ENCODE measurements at places on chromosomes 4 and X.

DNA sequence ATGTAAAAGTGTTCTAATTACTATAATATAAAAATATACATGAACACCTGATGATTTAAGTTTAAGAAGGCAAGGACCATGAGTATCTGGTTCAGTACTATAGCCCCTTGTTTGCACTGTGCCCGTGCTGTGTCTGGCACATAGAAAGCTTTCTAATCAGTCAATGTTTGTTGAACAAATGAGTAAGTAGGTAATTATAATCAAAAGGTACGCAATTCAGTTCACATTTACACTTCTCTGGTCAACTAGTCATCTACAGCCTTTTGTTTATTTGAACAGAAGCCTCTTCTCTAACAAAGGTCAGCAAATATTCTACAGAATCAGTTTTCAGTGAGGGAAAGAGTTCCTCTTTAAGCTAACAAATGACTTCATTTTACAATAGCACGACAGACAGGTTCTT is 523.3 kb downstream of the SMARCA1 start:
- DNase-seq = no peak

DNA sequence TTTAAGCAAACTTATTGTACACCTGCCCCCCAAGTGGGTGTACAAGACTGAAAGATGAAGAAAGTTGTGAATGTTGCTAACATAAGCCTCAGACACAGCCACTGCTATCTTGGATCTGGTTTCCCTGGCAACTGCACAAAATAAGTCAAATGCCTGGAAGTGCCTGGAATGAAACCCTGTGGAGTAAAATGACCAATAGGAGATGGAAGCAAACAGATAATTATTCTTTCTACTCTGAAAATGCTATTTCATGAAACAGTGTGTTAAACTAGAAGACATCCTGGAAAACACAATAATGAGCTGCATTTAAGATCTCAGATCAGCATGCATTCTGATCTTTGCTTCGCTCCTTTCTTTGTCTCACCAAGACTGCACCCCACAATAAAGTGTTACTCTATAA is 1016.0 kb downstream of the ARAP2 start:
- no peak for DNase-seq

- DNase-seq = no peak
Measured at GRCh38 chrX:25389266-25389665, 373.5 kb upstream of the ARX start.

DNA sequence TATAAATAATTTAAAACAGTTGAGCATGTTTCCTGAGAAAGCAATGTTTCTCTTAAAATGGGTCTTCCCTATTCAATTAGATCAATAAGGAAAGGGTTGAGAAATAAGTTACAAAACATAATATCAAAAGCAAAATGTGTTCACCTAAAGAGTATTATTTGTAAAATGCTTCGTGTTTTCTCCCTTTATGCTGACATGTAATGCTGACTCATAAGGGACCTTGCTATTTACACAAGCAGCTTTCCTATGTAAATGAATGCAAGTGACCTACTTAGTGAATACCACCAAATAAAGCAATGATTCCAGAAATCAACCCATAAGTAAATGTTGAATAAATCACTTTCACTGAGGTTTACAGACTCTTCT is 91.5 kb downstream of the ELOVL6 start:
- DNase-seq = peak; percentile 62

DNA sequence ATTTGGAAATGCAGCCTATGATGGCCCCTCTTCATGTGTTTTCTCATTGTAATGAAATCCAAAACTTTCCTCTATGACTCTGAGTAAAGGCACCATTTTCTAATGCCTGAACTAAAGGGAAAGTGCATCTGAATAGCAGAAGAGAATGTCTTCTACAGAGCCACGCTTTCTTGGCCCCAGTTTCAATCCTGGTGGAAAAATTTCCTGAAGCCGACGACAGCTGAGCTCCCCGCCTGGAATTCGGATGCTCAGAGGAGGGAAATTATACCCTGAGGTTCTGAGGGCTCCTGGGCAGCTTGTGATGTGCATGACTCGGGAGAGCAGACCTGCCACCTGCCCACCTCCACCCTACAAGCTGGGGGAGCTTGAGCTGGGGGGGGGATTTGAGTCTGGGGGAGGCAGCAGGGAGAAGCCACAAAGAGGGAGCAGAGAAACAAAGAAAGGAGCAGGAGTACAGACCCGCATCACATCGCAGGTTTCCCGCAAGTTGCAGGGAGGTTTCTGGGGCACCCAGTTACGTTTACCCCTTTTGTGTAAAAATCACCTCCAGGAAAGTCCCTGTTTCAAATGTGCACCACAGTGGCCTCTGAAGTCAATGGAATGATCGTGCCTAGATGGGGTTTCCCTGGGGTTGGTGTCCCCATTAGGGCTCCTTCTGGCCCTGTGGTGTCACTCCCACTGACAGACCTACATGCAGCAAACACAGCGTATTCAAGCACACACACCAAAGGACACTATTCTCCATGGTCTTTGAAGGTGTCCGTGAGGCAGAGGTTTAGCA is 145.6 kb upstream of the RBPJ start:
- peak; percentile 13 for DNase-seq

DNA sequence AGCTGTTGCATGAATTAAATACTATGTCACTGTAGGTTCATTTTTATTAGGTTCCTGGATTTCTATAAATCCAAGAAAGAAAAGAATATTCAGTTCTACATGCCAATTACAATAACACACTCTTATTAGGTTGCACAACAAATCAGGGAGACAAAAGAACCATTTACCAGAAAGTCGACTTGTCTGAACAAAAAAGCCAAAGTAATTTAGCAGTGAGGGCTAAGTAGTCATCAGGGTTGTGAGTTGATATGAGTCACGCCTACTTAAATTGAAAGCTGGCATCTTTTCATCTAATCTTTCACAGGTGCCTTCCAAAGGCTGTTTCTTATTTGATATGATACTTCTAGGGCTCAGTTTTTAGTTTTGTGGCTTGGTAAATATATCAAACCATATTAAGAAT is 25.4 kb upstream of the GNRHR start:
- no peak for DNase-seq

DNA sequence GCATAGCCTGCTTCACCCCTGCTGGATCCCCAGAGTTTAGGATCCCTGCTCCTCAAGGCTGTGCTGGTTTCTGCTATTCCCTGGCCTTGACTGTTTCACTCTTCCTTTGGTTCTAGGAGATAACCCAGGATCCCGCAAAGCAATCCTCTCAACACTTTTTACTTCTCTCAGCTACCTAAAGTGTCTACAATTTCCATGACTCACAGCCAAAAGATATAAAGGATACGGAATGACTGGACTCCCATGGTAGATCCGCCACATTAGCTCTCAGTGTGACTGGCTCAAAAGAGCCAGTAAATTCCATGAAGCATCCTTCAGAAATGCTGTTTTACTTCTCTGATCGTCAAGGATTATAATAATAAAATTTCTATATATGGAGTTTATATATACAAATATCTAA is 66.3 kb upstream of the TMEM164 start:
- DNase-seq = no peak

- no peak for DNase-seq
Measured at GRCh38 chrX:148825696-148826095, 325.3 kb downstream of the AFF2 start.

- DNase-seq = no peak
Measured at GRCh38 chr4:77430847-77431246, 174.8 kb upstream of the CXCL13 start.

DNA sequence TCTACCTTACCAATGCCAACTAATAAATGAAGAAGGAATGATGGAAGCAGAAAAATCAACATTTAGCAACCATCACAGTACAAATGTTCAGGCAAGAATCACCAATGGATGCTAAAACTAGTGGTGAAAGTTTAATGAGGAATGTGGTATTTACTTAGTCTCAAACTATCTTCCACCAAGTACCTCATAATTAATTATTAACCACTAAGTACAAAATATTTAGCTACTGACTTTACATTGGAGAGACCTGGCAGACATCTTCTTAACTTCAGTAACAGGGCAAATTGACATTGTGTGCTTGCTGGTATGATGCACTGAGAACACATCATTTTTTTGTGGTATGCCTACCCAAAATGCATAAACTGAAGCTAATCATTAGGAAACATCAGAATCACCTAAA is 82.4 kb downstream of the DLG3 start:
- DNase-seq = no peak

Data from suppressor macrophage treated with lipopolysaccharide for 1 hour (primary cell).